ENCODE measurements at places on chromosomes 3 and 15.
A peak's percentile ranks its signal among the peaks of the same experiment; 100 is the strongest.

- no peak for DNase-seq
Observed at GRCh38 chr15:57290187-57290586, 86.1 kb upstream of the CGNL1 start.

DNA sequence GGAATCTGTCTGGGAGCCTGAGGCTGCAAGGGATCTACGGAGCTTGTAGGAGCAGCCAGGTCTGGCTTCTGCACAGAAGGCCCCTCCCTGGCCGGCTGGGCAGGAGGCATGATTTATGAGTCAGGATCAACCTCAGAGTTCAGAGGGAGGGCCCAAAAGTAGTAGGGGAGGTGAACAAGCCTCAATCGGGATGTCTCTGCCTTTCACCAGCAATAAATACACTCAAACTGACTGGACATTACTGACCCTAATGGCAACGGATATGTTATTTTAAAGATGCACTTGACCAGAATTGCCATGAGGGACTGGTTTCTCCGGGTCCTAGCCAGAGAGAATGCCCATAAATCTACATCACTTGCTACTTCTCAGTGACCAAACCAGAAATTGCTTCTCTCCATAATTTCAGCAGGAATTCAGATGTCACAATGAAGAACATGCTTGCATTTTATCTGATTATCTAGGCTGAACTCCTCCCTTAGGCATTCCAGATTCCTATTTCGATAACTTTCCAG is 109.6 kb upstream of the LMOD3 start:
- DNase-seq = no peak

DNA sequence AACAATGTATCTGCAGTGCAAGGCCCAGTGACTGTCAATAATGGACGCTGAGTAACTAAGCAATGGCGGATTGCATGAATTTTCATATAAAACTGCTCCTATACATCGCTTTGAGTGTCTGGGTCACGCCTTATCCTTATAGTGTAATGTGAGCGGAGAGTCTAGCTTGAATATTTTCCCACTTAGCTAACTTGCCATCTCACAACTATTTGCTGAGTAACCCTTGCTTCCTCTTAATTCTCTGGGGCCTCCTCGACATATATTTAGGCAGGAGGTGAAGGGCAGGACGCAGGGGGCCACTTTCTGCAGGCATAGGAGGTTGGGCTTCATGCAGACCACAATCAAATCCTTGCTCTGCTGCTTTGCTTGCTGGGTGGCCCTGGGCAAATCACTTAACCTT is 24.0 kb downstream of the ST8SIA2 start:
- peak; percentile 79 for DNase-seq

DNA sequence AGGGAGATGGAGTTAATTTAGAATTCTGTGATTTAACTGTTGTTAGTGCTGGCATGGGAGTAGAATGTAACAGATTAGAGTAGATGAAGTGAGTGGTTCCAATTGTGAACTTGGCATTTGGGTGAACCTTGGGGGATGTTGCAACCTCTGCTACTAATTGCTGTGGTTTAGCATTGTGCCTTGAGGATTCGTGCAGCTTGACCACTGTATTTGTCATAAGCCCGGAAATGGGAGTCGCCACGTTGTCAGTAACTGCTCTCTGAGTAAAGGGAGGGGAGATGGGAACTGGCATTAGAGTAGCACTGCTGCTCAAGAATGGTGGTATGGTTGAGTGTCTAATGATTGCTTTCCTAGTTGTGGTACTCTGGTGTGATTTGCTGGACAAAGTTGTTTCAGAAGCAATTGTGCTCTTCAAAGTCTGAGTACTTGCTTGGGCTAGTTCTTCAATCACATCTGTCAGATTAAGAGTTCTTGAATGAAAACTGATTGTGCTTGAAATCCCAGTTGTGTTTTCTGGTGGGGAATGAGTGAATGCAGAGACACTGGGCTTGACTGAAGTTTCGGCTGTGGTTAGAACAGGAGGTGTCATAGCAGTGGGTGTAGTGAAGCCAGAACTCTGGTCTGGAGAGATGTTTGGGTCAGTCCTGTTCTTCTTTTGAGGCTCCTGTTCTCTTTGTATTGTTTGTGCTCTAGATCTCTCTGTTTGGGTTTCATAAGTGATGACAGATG is 15.4 kb downstream of the IGSF10 start:
- peak; percentile 72 for DNase-seq

DNA sequence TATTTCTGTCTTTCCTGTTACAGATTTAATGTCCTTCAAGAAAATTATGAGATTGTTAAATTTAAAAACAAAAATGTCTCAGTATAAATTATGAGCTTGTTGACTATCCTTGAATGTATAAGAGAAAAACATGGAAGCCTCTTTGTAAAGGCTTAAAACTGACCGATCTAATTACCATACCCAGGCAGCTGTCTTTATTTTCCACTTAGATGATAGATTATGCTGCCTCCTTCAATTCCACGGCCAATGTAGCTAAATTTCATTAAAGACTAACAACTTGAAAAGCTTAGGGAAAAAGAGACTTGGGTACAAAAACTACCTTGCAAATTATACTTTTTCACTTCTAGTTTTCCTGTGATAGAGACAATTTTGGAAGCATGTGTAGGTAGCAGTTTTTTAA is 88.3 kb downstream of the ATP10A start:
- DNase-seq = no peak

DNA sequence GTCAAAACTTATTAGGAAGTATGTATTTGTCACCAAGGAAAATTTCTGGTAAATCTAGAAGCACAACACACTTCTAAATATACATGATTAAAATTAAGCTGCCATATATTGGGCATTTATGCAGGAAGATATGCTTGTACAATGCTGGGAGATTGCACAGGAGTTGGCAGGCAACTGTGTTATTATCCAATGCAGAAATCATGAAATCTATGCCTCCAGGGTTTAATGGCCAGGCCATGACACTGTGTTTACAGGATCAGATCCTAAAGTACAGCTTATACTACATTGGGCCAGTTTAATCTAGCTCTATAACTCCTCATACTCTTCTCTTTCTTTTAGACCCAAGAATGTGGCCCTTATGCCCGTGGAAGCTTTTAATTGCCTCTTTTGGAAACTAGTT is 391.4 kb upstream of the DPH6 start:
- DNase-seq = no peak

- DNase-seq = peak; percentile 53
Observed at GRCh38 chr3:130725746-130726145, 20.9 kb downstream of the PIK3R4 start.

DNA sequence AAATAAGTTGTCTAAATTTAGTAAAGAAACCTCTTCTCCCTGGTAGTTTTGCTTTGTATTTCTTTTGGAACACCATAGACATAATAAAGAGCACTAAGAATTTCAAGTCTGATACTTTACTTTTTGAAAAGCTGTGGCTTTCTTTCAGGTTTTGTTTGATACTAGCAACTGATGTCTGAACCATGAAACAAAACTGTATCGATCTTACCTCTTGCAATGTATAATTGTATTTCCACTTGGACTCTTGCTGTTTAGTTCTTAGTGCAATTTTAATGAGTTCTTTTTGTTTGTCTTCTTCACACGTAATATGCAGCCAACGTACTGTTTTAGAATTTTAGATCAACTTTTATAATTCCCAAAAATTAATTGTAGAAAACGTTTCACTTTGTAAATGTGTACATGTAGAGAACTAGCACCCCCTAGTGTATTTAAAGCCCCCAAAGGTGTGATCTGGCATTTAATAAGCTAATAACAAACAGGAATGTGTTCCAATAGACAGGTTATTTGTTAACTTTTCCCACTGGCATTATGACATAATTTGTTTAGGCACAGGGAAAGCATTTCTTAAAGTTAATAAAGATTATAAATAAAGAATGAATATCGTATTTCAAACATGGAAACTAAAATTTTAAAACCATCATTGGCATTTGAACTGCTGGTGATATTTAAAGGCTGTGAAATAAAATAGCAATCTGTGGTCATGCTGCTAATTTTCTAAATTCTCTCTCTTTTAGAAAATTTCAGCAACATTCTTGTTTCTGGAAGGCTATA is 289.1 kb upstream of the DNAJC19 start:
- DNase-seq = no peak

DNA sequence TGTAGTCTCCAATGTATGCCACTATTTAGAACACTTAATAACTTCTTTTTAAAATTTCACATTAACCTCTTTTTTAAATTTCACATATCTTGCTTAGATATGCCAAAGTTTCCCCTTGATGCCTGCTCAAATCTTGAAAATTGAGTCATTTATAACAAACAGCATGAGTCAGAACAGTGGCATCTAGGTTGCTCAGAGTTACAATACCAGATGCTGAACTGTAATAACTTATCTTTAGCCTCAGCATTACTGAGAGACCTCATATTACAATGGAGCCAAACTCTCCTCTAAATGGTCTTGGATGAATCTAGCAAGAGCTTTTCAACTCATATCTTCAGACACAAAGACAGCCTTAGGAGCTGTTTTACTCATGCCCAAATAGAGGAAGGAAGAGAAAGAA is 439.3 kb upstream of the ARPP21 start:
- peak; percentile 19 for DNase-seq

GRCh38 chr3:52254608-52255007 is 9.0 kb downstream of the PPM1M start:
- DNase-seq = no peak

- DNase-seq = no peak
Observed at GRCh38 chr3:46440531-46441294, 24.0 kb downstream of the LTF start.

- no peak for DNase-seq
Observed at GRCh38 chr3:43054754-43055153, 51.1 kb downstream of the POMGNT2 start.

DNA sequence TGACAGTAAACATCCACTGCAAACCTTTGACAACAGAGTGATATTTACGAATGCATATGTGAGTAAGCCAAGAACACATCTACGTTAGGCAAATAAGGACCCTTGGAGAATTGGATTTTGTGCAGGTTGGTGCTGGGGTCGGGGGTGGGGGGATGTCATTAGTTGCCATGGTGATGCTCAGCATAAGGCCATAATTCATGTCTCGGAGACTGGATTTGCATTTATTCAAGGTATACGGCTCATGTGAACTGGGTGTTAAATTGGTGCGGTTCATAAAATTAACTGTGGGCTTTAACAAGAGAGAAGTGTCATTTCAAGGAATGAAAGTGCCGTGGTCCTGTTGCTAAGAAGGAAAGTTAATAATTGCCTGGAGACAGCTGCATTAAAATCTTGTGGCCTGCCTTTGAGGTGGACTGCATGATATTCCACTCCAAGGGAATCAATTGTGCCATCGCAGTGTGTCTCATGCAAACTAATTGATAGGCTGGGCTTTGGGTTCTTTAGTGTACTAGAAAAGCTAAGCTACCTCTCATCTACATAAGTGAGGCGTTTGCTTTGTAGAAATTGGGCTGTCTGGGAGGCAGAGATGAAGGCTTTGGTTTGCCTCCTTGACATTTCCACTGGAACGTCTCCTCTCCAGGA is 228.9 kb upstream of the FEZF2 start:
- DNase-seq = no peak

All from fibroblast of skin of back (primary cell).